ENCODE measurements at places on chromosomes 13 and 19. TPM values are rescaled to one million over a fixed set of nuclear protein-coding genes. Genes with fewer than 3 reads are reported as not detected.

Gene IGFL3
- total RNA-seq: not detected

DNA sequence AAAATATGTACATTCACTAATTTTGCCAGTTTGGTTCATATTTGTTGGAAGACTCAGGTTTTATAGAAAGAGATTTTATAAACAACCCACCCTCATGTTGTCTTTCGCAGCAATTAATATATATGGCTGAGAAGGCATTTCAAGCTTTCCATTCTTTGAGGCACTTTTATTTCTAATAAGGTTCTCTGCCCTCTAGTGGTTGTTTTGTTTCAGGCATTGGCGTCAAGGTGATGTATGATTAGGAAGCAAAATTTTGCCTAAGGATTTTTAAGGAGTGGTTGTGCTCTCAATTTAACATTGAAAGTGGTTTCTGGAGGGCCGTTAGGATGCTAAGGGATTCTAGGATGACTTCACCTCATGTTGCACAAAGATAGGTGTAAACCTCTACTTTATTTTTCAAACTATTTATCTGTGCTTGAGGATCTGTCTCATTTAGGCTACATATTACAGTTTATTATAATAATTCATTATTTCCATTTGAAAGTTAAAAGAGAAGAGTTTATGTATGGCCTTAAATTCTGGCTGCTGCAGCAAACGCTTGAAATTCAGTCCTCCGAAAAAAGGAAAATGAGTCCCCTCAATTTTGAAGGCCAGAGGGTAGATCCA is 35.9 kb downstream of the OXGR1 start:
- peak; percentile 45 for DNase-seq

DNA sequence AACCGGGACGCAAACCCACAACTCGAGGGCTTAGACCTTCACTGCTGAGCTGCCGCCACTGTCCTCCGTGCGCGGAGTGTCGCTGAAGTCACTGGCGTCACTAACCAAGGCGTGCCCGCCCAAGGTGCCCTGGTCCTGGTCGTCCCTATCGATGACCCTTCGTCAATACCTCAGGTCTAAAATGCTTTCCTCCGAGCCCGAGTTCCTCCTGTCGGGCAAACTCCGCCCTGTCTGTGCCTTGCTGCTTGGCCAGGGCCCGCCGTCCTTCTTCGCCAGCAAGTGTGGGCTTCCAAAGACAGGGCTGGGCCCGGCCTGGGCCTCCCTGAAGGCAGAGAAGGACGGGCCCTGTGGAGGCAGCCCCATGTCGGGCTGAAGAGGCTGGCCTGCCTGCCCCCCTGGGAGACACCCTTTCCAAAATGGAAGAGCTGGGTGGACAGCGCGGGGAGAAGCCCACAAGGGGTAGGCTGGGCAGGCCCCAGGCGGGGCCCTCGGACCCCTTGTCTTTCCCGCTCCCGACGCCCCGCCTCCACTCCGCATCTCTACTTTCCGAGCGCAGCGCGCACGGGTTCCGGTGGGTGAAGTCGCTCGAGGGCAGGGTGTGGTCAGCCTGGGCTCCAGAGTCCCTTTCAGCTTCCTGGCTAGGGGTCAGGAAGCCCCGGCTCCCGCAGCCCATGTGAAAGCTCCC is 13.4 kb downstream of the RB1 start:
- DNase-seq: no peak

- no peak for DNase-seq
Measured at GRCh38 chr13:94256721-94257120, 222.8 kb downstream of the DCT start.

Gene LGALS14
- total RNA-seq: not detected

Gene CABP5
- total RNA-seq: not detected

Gene RAB8A
- total RNA-seq: 76.6 TPM

DNA sequence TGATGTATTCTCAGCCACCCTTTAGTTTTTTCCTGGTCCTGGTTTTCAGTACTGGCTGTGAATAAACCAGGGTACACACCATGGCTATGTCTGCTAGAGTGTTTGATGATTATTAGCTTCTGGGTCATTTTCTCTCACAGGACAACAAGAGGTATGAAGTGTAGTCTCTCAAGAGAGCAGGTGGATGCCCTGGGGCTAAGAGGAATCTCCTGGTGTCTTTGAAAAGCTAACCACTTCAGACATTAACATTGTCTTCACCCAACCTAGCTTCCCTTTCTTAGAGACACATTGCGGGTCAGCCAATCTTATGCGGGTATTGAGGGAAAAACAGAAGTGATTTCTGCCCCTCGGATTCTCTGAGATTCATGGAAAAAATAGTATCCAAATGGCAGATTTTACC is 1.6 kb downstream of the ZNF730 start:
- DNase-seq: no peak

Gene TPGS1
- total RNA-seq: 16.8 TPM

GRCh38 chr13:67134417-67135129 is 95.6 kb downstream of the PCDH9 start:
- no peak for DNase-seq

Gene ZNF780A
- total RNA-seq: 14.0 TPM

GRCh38 chr13:33014291-33014690 is 1.9 kb upstream of the KL start:
- DNase-seq: no peak

DNA sequence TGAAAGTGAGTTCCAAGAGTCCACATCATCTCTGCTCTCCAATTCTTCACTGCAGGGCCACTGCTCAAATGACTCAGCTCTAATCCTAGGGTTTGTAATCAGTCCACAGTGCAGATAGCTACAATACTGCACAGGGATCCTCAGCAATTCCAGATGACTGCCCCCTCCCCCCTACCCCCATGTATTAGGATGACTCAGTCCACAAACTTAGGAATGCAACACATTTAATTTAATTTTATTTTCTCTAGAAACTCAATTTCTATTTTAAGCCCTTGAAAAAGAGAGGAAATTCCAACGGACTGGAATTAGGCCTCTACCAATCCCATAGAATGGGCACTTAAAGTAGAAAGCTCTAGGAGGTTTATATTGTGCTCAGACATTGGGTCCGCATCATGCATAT is 173.8 kb upstream of the SOX21 start:
- no peak for DNase-seq

Gene CHAF1A
- 7.9 TPM for total RNA-seq

- DNase-seq: no peak
Measured at GRCh38 chr13:111925146-111925875, 141.6 kb upstream of the SOX1 start.

- peak; percentile 79 for DNase-seq
Measured at GRCh38 chr19:8367327-8368001, 3.5 kb downstream of the ANGPTL4 start.

DNA sequence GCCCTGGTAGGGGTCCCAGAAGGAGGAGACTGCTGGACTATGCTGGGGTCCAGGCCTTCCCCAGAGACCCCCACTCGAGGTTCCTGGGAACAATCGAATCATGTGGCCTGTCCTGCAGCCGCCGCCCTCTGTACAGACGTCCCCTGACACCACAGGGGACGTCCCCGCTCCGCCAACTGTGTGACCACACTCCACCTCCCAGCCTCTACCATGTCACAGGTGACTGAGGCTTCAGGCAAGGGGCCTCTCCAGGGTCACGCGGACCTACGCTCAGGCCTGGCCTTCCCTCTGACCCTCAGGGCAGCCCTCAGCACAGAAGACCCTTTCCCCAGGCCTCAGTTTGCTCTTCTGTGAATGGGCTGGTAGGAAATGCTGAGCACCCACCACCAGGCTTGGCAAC is 13.1 kb upstream of the TMEM161A start:
- no peak for DNase-seq

Gene RETN
- total RNA-seq: not detected

DNA sequence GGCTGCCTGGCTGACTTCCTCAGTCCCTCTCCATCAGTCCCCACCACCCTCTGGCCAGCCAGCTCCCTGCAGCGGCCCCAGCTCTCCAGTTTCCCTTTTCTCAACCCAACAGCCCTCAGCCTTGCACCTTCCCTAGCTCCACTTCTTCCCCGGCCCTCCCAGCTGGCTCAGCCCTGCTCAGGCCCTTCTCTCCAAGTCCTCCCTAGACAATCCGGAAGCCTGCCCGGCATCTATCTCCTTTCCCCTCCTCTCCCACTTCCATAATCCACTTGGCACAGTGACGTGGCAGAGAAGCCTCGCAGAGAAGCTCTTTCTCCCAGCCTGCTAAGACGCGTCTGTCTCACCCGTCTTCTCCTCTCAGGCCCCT is 1.1 kb downstream of the UBXN6 start:
- DNase-seq: peak; percentile 54

DNA sequence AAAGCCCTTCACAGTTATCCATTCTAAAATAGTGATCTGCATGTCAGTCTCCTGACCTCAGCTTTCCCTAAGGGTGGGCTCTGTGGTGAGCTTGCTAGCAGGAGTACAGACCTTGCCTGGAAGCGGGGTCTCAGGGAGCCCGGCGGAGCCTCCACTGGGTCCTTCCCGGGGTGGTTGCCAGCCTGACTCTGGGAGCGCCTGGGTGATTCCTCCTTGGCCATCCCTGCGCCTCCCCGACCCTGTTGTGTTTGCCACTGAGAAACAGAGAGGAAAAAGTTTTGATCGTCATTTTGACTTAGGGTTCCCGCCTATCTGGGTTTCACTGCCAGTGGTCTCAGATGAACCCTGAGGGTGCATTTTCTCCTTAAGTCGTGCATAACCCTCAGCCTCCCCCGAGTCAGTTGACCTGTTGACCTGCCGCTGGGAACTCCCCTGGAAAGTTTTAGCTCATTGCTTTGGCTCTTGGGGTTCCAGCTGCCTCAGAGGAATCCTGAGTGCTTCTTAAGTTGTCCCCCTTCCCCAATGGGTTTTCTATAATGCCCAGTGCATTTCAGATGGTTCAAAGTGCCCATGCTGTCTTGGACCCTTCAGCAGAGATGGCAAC is 117.8 kb downstream of the RAB20 start:
- DNase-seq: no peak

- DNase-seq: no peak
Measured at GRCh38 chr19:16064209-16064889, 11.9 kb upstream of the TPM4 start.

DNA sequence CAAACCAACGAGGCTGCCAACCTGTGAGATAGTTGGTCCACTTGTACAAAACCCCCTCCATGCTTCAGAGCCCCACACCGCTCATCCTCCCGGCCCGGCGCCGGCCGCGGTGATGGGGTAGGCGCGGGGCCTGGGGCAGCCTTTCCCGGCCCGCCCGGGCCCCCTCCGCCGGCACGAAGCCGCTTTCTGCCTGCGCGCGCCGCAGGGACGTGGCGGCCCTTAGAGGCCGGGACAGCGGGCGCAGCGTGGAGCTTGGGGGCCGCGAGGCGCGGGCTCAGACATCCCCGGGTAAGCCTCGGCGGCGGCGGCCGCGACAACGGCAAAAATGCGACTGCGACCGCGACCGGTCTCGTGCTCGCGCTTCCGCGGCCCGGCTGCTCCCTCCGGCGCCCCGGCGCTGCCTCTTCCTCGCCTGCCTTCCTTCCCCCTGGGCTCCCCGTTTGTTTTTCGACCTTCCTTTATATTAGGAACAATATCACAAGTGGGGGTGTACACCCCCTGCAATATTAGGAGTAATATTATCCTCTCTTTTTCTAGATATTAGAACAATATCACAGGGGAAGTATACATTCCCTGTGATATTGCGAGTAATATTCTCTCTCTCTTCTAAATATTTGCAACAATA is 53.9 kb upstream of the CEACAM21 start:
- no peak for DNase-seq

GRCh38 chr19:35045667-35046300 is 4.3 kb downstream of the HPN start:
- DNase-seq: no peak

Gene CYP2A6
- not detected for total RNA-seq

DNA sequence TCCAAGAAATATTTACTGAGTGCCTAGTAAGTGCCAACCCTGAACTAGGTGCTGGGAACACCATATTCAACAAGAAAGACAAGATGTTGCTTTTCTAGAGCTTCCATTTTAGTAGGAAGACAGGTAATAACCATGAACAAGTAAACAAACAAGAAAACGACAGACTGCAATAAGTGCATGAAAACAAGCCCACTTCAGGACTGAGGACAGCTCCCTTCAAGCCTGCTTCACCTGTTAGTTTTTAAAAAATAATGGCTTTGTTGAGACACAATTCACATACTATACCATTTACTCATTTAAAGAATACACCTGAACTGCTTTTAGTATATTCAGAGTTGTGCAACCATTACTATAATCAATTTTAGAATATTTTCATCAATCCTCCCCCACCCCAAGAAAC is 30.4 kb downstream of the CYP4F22 start:
- peak; percentile 22 for DNase-seq

- DNase-seq: no peak
Measured at GRCh38 chr13:40569024-40569350, 97.5 kb downstream of the FOXO1 start.

DNA sequence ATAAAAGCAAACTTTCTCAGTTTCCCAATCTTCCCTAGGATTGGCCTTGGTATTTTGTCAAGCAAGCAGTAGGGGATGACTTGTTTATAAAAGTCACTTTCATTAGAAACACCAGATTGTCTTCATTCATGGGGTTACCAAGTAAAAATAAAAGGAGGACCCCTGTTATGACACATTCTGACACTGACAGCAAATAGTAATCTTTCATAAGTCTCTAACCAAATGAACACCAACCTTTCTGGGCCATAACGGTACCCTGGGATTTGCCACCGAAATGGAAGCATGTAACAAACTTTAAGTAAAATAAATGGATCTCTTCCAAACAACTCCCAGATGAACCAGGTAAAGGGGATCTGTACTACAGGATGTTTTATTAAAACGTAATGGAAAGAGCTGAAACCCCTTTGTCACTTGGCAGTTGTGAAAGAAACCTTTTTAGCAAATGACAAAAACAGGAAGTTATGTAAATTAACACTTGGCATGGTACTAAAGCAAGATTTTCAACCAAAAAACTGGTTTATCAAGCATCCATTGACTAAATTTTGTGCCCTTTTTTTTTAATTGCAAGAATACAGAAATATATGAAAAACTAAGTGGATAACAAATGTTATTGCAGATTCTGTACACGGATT is 335.6 kb downstream of the RBM26 start:
- no peak for DNase-seq

GRCh38 chr19:55672418-55672817 is 2.6 kb upstream of the EPN1 start:
- no peak for DNase-seq

Gene C1QTNF9B
- not detected for total RNA-seq

Gene SMIM44
- total RNA-seq: not detected

Gene ELANE
- not detected for total RNA-seq

All from bronchial epithelial cell (primary cell).